ENCODE measurements at places on chromosomes 12 and 14.
A peak's percentile ranks its signal among the peaks of the same experiment; 100 is the strongest.

DNA sequence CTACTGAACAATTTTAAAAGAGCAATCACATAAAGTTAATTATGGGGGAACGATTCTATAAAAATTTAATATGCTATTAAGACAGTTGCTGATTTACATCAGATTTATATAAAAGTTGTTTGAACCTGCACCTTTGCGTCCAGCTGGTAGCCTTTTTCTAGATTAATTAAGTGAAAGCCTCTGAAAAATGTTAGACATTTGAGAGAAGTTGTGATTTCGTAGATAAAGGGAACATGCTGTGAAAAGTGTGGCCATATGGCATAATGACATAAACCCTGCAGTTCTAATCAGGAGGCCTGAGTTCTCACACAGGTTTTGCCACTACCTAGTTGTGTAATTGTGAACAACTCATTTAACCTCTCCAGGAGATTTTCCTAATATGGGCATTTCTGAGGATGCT, 187.2 kb downstream of the TMTC2 start:
- DNase-seq = no peak

DNA sequence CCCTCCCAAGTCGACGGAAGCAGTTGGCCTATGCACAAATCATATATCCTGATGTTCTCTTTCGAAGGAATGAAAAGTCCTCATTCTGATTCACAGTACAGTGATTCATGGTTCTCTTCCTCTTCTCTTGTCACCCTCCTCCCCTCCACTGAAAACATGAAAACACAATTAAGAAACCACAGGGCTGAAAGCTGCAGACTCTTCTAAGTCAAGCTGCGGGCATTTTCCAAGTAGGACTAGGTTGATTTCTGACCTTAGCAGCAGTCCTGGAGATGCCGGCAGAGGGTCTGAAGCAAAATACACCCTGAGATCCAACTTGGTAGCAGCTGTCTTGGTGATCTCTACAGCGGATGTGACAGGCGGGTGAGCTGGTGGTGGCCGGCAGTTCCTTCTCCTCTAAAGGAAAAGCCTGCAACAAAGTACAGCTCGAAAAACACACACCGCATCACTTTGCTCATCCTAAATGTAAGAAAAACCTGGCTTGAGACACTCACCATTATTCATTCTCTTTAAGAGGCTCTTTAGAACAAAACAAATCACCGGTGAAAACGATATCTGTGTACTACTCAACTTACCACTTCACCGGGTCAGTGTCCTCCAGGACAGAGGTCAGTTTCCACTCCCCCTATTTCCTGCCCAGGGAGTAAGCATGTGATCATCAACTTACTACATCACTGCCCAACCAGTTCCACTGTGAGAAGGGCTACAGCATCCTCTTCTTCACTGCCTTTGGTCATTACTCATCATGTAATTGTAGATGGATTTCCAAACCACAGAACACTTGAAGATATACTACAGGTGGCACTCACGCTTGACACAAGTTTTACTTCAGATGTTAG, 6.0 kb downstream of the TMCC3 start:
- DNase-seq = peak; percentile 98

- DNase-seq = no peak
These were observed 163.4 kb downstream of the SAMD4A start for GRCh38 chr14:54730156-54730961.

- DNase-seq = no peak
These were observed 20.1 kb upstream of the OR6J1 start for GRCh38 chr14:22664261-22664660.

DNA sequence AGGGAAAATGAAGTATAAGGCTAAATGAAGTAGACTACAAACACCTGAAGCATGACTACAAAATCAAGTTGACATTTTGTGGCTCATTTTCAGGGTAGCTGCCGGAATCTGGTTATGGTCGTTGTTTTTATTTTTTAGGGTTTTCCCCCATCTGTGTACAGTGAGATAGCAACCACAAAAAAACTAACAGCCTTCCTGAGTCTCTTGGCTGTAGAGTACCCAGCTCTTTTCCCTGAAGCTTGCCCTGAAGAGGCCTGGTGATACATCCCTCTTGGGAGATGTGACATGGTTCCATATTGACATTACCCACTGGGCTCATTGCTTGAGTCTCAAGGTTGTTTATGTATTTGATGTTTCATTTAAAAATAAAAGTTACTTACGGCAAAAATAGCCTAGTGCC, 424.0 kb downstream of the ZFP36L1 start:
- DNase-seq = no peak

GRCh38 chr12:132602572-132603239, 7.7 kb downstream of the LRCOL1 start:
- no peak for DNase-seq

DNA sequence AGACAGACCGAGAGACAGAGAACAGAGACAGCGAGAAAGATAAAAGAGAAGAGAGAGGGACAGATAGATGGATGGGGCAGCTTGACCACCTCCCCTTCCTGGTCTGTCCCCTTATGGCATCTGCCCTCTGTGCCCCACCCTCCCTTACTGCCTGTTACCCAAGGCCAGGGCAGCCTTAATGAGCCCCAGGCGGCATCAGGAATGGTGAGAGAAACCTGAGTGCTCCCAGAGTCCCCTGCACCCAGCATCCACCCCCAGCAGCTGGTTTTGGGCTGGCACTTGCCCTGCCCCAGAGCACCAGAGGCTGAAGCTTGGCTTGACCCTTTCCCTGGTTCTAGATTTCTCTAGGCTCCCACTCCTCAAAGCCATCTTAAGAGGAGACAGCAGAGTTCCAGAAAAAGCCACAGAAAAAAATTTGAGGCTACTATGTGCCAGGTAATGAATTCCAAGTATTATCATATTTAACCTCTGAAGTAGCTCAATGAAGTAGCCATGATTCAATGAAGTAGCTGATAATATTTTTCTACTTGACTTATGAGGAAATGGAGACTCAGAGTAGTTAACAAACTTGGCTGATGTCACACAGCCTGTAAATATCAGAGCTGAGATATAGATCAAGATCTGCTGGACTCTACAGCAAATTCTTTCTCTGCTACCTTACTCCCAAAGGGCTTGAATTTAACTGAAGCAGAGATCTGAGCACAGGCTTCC, 2.0 kb upstream of the ZNF385A start:
- no peak for DNase-seq

GRCh38 chr14:65502676-65503124, 90.2 kb downstream of the FUT8 start:
- peak; percentile 79 for DNase-seq

DNA sequence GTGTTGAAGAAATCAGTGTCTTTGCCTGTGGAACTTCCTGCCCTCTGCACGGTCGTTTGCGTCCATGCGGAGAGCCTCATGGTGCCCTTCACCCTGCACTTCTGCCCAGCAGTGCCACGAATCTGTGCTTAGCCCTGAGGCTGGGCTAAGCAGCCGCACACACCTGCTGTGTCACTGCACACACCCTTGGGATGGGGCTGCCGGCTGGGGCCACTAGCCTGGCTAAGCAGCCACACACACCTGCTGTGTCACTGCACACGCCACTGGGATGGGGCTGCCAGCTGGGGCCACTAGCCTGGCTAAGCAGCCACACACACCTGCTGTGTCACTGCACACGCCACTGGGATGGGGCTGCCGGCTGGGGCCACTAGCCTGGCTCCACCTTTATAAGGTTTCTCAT, 188.5 kb downstream of the KIF26A start:
- DNase-seq = no peak

GRCh38 chr12:78674311-78675090, 190.1 kb upstream of the SYT1 start:
- peak; percentile 33 for DNase-seq

- peak; percentile 62 for DNase-seq
These were observed 9.2 kb upstream of the LBHD2 start for GRCh38 chr14:103074729-103075367.

DNA sequence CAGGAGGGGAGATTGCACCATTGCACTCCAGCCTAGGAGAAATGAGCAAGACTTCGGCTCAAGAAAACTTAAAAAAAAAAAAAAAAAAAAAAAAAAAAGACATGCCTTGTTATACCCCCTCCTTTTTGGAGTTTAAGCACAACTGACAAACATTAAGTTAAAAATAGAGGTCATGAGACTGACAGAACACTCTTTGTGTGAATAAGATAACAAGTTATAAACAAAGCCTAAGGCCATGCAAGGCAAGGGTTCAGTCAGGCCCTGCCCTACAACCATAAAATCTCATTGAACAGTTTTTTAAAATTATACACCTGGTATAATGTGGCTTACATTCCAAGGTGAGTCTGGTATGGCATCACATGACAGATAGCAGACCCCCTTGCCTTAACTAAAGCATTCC, 39.3 kb downstream of the TSPAN19 start:
- DNase-seq = no peak

DNA sequence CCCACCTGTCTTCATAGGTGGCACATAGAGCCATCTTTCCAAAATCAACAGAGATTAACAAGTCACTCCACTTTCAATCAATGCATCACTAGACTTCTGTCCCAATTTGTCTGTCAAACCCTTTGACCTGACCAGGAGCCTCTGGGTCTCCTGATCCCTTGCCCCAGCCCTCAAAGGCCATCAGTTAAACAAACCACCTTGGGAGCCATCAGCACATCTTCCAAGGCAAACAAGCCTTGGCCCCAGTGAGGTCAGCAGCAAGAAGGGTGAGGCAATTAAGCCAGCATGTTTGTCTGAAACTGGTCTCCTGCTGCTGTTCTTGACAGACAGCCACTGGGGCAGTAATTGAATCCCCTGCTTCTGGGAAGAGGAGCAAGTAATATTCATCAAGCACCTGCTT, 742.8 kb upstream of the TBX3 start:
- DNase-seq = no peak

GRCh38 chr12:122013136-122013535, 8.5 kb upstream of the BCL7A start:
- DNase-seq = no peak

DNA sequence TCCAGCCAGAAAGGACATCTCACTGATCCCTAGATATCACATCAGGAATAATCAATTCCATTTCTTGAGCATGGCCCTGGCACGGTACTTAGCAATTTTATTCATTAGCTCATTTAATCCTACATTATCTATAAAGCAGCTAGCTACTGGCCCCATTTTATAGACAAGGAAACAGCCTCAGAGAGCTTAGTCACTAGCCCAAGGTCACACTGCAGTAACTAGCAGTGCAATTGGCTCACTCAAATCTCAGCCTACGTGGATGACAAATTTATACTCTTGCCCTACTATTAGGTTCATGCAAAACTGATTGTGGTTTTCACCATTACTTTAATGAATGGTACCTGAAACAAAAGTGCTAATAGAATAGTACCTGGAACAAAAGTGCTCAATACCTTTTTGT, 41.7 kb downstream of the NUAK1 start:
- no peak for DNase-seq

GRCh38 chr14:67567654-67568053, 32.4 kb downstream of the PIGH start:
- DNase-seq = no peak

- DNase-seq = no peak
These were observed 31.4 kb downstream of the NCKAP5L start for GRCh38 chr12:49796606-49797448.

DNA sequence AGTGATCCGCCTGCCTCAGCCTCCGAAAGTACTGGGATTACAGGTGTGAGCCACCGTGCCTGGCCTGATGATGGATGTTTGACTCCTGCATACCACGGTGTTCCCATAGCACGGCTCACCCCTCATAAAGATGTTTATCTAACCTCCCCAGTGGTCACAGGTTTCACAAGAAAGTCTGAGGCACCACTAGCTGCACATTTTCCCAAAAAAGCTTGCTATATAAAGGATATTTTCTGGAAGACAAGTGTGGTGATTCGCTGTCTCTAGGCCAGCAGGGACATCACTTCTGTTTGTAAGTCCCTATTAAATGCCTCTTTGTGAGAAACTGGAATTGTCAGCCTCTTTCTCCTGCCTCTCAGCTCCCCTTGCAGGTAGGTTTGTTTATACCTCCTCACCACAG, 18.3 kb downstream of the PLEK2 start:
- no peak for DNase-seq

- DNase-seq = no peak
These were observed 240.8 kb upstream of the TMPO start for GRCh38 chr12:98274430-98275130.

- peak; percentile 42 for DNase-seq
These were observed 116.3 kb downstream of the GLT1D1 start for GRCh38 chr12:128969480-128970055.

DNA sequence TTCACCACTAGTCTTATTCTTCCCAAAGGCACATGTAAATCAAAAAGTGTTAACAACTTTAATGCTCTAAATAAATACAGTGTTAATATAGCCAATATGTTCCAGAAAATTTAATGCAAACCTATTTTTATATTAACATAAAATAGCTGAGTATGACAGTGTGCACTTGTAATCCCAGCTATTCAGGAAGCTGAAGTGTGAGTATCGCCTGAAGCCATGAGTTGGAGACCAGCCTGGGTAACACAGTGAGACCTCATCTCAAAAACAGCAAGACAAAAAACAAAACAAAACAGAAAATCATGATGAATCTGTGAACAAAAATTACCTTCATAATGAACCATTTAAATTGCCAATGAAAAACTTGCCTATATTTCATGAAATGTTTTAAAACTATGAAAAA, 798.9 kb downstream of the SLC6A15 start:
- DNase-seq = no peak

DNA sequence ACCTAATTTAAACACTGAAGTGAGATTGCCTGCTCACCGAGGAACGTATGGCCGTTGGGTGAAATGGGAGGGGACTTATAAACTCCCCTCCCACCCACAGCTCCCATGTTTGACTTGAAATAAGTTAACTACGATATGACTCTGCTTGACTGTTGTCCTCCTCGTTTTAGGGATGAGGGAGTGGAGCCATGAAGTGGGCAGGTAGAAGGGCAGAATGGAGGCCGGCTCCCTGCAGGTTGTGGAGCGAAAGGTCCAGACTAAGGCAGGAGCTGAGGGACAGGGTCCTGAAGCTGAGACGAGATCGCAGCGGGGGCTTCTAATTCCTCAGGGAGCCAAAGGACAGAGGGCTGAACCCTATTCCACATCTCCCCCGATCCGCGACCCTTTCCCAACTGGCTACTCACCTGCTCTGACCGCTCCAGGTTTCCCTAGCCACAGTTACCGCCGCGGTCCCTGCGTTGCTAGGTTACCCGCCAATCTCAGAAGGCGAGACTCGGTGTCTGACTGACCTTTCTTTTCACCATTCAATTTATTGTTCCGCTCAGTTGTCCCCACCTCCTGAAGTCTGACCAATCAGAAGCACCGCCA, 577 bp upstream of the TPCN1 start:
- DNase-seq = peak; percentile 37

DNA sequence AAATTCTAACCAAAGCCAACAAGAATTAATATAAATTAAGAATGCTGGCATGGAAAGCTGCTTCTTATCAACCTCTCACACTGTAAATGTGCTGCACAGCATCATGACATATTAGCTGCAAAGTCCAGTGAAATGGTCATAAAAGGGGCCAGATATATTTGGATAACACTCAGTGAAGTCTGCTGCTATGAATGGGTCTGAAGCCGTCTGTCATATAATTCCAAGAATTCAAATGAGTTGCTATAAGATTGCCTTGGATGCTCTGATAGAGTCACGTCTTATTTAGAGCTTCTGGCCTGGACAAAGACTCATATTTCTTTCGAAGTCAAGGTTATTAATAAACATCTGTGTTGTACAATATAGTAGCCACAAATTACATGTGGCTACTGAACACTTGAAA, 54.3 kb upstream of the OVCH1 start:
- DNase-seq = no peak

GRCh38 chr14:31286456-31287293, 79.1 kb upstream of the HECTD1 start:
- peak; percentile 31 for DNase-seq
